ENCODE measurements at places on chromosomes 6 and 20. TPM values are rescaled to one million over a fixed set of nuclear protein-coding genes. Genes with fewer than 3 reads are reported as not detected.

Gene DEF6
- 27.3 TPM for total RNA-seq

Gene TGIF2
- total RNA-seq, result 7.5 TPM

Gene KCNQ2
- total RNA-seq, result not detected

Gene TMEM170B
- total RNA-seq, result 0.20 TPM

Gene ABHD16B
- not detected for total RNA-seq

Gene VSX1
- not detected for total RNA-seq

Gene CST4
- not detected for total RNA-seq

Gene SLC22A7
- total RNA-seq, result not detected

Gene RPS6KA2
- 17.1 TPM for total RNA-seq

Gene EYS
- total RNA-seq, result not detected

Gene MLIP
- 8.5 TPM for total RNA-seq

Gene FAM8A1
- total RNA-seq, result 7.6 TPM

- ATAC-seq, result peak; percentile 78
These were observed 5.5 kb downstream of the BFSP1 start for GRCh38 chr20:17525650-17526049.

- ATAC-seq, result peak; percentile 93
These were observed at the start of the genes POLR1C and YIPF3 for GRCh38 chr6:43516697-43517504. TSS of gene POLR1C (plus strand) at chr6:43517089. CDS start at chr6:43517110, 21 bp downstream. TSS of gene YIPF3 (minus strand) at chr6:43516926. CDS start at chr6:43516807, 119 bp downstream.

DNA sequence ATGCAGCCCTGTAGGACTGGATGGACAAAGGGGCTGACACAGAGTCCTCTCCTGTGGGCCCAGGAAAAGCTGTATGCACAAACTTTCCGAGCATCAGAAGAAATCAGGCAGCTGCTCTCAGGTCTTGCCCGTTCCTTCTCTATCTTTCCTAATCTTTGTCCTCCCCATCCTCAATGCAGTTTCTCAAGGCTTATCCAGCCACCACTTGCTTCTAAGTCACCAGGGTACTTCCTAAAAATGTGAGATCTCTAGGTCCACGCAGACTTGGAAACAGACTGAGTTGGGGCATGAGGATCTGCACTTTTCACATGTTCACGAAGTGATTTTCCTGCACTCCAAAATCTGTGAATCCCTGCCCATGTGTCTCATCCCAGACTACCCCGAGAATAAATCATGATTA, 394.5 kb upstream of the SLC35B3 start:
- no peak for ATAC-seq

DNA sequence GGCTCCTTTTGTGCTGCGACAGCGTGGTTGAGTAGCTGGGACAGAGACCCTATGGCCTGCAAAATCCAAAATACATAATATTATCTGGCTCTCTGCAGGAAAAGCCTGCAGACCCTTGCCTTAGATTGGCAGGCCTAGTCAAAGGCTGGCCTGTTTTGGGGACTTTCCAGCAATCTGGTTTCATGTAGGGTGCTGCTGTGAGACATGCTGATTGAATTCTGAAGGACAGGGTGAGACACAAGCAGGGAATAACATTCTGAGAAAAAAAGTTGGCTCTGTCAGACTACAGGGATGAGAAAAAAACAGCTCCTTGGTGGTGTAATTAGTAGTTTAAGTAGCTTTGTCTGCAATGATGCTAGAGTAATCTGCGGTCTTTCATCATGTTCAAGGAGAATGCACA, 402.7 kb upstream of the AGPAT4 start:
- no peak for ATAC-seq

GRCh38 chr20:11214256-11214840, 540.5 kb upstream of the JAG1 start:
- ATAC-seq, result no peak

GRCh38 chr6:117465691-117466090, 16.8 kb upstream of the DCBLD1 start:
- ATAC-seq, result no peak

DNA sequence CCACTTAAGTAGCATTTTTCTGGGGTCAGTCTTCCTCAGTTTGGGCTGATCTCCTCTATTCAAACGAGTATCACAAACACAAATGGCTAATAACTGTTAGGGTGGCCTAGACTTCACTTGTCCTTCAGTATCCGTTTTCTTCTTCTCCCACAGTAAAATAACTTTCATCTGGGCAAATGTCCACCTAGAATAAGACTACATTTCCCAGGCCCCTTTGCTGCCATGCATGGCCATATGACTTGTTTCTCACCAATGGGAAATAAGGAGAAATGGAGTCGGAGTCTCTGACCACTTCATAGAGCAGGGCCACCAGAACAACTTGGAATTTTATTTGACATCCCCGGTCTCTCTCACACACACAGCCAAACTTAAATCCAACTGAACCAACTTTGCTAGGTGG, 51.4 kb downstream of the SULF2 start:
- ATAC-seq, result no peak

GRCh38 chr20:53739799-53740785, 146.5 kb upstream of the ZNF217 start:
- ATAC-seq, result no peak

- ATAC-seq, result peak; percentile 63
These were observed 33.1 kb downstream of the FGD2 start for GRCh38 chr6:37038292-37039198.

DNA sequence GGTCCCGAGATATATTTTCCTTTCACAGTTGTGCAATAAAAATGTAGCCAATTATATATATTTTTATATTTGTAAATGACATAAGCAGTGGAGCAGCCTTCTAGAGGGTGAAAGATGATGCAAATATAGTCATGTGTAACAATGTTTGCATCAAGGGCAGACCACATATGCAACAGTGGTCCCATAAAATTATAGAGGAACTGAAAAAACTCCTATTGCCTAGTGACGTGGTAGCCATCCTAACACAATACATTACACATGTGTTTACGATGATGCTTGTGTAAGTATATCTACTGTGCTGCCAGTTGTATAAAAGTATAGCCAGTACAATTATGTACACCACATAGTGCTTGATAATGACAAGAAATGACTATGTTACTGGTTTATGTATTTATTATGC, 162.8 kb downstream of the ZFAND3 start:
- ATAC-seq, result no peak

DNA sequence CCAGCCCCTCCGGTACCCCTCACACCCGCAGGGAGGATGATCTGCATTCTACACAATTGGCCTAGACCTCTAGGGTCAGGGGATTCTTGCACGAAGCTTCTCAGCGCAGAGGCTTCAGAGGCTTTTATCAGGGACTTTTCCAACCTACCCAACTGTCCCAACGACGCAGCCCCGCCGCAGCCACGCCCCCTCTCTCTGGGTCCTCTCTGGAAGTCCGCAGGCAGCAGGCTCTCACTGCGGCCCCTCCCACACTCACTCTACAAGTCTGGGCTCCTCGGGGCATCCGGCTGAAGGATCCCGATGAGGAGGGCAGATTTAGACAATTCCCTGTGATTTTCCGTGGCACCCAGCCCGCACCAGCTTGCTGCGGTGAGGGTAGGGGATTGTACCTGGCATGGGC, 227.7 kb upstream of the RNF24 start:
- ATAC-seq, result no peak

GRCh38 chr20:63488315-63489251, 10.3 kb downstream of the EEF1A2 start:
- ATAC-seq, result peak; percentile 4

GRCh38 chr6:3041606-3042005, 26.7 kb upstream of the RIPK1 start:
- ATAC-seq, result no peak

GRCh38 chr6:136886091-136886490, 36.0 kb upstream of the SLC35D3 start:
- ATAC-seq, result peak; percentile 89

- ATAC-seq, result no peak
These were observed 155.1 kb downstream of the CD83 start for GRCh38 chr6:14272737-14273085.

GRCh38 chr6:80942911-80943310, 809.6 kb downstream of the TENT5A start:
- ATAC-seq, result no peak

DNA sequence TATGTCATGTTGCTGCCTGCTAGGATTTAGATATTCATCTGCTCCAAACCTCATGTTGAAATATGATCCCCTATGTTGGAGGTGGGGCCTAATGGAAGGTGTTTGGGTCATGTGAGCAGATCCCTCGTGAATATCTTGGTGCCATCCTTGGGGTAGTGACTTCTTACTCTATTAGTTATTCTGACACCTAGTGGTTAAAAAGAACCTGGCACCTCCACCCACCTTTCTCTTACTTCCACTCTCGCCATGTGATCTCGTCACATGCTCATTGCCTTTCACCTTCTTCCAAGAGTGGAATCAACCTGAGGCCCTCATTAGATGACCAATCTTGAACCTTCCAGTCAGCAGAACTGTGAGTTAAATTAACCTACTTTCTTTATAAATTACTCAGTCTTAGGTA, 549.4 kb upstream of the SYNCRIP start:
- no peak for ATAC-seq

- no peak for ATAC-seq
These were observed 484.0 kb downstream of the C6orf118 start for GRCh38 chr6:164825386-164825785.

DNA sequence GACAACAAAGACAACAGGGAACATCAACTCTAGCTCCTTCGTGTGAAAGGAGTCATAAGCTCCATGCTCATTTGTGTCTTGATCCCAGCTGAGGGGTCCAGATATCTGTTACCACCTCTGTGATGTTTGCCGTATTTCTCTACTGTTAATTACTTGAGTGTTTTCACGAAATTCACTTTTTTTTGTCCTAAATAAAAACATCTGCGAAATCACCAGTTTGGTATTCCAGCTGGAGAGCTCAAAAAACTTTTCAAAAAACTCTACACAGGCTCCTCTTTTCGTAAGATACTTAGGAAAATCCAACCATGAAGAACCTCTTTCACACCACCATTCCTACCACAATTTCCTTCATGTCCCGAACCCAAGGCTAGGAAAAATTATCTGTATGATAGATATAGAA, 25.3 kb downstream of the TRAF3IP2 start:
- ATAC-seq, result no peak

DNA sequence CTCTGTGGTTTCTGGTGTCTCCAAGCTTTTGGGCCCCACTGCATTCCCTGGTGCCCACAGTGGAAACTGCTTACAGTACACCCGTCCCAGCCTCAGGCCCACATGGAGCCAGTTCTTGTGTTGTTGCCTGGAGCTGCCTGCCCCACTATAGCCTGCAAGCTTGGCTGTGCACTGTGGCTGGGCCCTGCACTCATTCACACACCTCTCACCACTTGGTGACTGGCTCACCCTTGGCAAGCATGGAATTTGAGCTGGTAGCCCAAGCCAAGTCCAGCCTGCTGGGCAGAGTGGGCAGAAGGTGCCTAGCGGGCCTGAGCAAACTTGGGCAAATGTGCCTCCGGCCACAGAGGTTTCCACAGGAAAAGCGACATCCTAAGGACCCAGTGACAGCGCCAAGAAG, 472.3 kb downstream of the MMUT start:
- ATAC-seq, result no peak

DNA sequence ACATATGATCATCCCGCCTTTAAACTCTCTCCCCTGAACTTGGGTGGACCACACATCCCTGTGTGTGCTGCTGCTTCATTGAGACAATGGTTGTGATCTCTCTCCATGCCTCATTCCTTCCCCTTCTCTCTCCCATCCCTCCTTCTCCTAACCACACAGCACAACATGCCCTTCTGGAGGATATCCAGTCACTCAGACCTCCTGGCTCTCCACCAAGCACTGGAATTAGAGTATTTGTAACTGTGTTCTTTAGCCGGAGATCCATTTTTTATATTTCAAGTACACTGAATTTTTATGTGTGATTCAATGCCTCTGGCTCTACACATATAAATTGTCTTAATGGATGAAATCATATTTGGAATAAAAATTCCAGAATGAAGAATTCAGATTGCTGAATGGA, 287.4 kb downstream of the EYA4 start:
- ATAC-seq, result no peak

GRCh38 chr20:59617221-59617620, 12.9 kb downstream of the PHACTR3 start:
- ATAC-seq, result no peak

- ATAC-seq, result no peak
These were observed 170.2 kb downstream of the CDKAL1 start for GRCh38 chr6:20704325-20705025.

- ATAC-seq, result peak; percentile 34
These were observed 7.9 kb downstream of the PEX6 start for GRCh38 chr6:42970871-42971612.

DNA sequence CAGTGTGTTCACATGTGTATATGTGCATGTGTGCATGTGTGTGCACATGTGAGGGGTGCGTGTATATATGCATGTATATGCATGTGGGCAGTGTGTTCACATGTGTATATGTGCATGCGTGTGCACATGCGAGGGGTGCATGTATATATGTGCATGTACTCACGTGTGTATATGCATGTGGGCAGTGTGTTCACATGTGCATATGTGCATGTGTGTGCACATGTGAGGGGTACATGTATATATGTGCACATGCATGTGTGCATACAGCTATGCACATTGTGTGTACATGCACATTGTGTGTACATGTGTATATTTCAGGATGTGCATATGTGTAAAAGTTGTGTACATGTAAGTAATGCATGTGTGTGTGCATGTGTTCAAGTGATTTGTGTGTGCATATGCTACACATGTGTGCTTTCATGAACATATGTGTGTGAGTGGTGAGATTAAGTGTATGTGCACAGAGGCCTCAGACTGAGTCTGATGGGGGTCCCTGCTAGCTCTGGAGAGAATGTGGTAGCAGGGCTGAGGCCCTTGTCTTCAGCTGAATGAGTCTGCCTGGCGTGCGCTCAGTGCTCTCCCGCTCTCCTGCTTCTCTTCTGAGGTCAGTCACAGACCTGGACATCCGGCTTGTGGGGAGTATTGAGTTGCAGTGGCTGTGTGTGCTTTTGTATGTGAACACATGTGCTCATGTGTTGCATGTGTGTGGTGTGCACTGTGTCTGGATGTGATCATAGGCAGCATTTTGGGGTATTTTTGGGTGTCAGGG, 19.9 kb upstream of the MYT1 start:
- ATAC-seq, result no peak

DNA sequence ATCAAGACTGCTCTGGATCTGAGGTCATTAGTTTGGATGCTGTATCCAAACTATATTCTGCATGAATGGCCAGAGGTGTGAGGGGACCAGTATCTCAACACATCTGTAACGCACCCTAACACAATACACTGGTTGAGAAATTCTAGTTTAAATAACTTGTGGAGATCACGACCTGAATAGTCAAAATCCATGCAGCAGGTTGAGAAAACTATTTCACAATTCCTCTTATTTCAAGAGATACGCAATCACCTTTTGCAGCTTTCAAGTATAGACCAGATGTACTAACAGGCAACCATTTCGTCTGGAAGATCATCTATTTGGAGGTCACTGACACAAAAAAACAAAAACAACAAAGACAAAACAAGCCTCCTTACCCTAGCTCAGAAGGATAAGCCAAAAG, 11.1 kb downstream of the CSNK2A1 start:
- no peak for ATAC-seq

DNA sequence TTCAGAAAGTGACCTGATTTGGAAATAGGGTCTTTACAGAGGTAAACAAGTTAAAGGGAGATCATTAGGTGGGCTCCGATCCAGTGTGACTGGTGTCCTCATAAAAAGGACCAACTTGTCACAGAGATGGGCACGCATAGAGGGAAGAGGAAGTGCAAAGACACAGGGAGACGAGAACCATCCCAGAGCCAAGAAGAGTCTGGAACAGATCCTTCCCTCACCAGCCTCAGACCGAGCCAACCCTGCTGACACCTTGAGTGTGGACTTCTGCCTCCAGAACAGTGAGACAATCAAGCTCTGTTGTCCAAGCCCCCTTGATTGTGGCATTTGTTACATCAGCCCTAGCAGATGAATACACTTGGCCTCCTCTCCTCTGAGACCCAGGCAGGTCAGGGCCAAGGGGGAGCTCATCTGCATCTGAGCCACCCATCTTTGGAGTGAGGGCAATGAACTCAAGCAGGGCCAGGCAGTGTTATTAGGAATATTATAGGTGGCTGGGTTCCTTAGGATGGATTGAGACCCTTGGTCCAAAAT, 22.2 kb upstream of the SCML4 start:
- ATAC-seq, result no peak

Measured in esophagus mucosa (tissue), 1 donor.